ENCODE measurements at places on chromosomes 5 and 9.

GRCh38 chr5:150579462-150580400 is 60.7 kb upstream of the SYNPO start:
- DNase-seq = no peak

- no peak for DNase-seq
These were observed 269.4 kb upstream of the IRX1 start for GRCh38 chr5:3325972-3326840.

GRCh38 chr9:19049917-19050636 is 850 bp downstream of the RRAGA start:
- DNase-seq = no peak

GRCh38 chr9:124221676-124222075 is 36.1 kb upstream of the NEK6 start:
- DNase-seq = no peak

- no peak for DNase-seq
These were observed 87.0 kb downstream of the SPOCK1 start for GRCh38 chr5:137412136-137412535.

DNA sequence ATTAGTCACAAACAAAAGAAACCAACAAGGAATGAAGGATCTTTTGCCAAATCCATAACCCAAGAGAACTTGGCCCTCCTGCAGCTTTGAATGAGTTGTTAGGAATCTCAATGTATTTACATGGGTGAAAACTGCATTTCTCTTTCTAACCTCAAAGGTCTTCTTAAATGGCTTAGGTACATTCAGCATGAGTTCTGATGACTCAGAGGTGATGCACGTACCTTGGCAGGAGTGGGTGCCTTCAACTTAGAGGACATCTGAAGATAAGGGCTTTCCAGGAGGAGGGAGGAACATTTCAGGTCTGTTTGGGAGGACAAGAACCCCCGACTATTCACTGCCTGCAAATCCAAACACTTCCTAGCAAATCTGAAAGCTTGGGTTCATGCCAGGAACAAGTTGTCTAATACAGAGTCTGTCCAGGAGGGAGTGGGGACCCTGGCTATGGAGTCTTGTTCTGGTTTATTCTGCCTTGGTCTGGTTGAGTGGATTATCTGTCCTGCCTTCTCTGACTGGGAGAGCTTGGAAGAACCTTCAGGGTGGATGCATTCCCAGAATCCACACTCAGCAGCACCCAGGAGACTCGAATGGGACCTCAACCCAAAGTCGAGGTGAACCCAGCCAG is 65.7 kb downstream of the IRX2 start:
- no peak for DNase-seq

DNA sequence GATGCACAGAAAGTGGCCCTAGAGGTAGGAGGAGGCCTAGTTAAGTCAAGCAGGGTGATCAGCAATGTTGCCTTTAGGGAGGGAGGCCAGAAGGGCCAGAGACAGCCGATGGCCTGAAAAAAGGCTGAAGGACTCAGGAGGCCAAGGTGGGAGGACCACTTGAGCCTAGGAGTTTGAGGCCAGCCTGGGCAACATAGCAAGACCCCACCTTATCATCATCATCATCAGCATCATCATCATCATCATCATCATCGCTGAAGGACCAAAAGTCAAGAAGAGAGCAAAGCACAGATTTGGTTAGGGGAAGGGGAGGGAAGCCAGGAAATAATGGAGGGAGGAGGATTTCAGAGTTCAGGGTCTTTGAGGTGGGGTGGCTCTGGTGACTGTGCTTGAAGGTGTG is 74.3 kb downstream of the RALGPS1 start:
- no peak for DNase-seq

- DNase-seq = no peak
These were observed 97.6 kb upstream of the SPRY4 start for GRCh38 chr5:142422429-142422828.

DNA sequence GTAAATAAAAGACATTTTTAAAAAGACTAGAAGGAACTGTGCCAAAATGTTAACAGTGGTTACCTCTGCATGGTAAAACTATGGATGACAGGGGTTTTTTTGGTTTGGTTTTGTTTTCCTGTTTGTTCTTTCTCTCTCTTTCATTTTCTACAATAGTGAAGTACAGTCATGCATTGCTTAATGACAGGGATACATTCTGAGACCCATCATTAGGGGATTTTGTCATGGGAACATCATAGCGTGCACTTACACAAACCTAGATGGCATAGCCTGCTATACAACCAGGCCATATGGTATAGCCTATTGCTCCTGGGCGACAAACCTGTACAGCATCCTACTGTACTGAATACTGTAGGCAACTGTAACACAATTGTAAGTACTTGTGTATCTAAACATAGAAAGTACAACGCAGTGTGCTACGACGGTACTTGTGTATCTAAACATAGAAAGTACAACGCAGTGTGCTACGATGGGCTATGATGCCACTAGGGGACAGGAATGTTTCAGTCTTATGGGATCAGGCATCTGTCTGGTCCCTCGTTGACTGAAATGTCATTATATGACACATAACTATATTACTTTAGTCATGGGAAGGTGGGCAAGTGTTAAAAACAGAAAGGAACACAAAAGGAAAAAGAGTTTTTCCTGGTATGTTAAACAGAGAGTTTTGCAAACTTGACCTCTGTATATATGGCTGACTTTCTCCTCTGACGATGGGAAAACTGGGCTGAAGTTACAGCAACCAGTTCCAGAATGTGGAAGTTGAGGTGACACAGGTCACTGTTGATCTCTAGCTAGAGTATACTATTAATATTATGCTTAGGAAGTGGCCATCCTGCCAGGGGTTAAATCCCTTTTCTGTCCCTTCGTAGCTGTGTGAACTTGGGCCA is 7.4 kb upstream of the ADAM19 start:
- DNase-seq = no peak

- DNase-seq = no peak
These were observed 27.9 kb upstream of the ALDH1A1 start for GRCh38 chr9:72980600-72981265.

GRCh38 chr9:137702615-137703379 is 84.0 kb downstream of the EHMT1 start:
- DNase-seq = no peak

DNA sequence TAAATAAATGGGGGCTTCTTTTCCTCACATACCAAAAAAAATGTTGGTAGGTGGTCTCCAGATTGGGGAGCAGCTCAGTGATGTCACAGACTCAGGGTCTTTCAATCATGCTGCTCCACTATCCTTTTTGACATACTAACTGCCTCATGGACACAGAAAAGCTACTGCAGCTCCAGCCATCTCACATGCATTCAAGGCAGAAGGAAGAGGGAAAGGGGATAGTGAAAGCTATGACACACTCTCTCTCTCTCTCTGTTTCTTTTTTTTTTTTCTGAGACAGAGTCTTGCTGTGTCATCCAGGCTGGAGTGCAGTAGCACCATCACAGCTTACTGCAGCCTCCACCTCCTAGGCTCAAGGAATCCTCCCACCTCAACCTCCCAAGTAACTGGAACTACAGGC is 7.9 kb upstream of the ADGRD2 start:
- DNase-seq = no peak

DNA sequence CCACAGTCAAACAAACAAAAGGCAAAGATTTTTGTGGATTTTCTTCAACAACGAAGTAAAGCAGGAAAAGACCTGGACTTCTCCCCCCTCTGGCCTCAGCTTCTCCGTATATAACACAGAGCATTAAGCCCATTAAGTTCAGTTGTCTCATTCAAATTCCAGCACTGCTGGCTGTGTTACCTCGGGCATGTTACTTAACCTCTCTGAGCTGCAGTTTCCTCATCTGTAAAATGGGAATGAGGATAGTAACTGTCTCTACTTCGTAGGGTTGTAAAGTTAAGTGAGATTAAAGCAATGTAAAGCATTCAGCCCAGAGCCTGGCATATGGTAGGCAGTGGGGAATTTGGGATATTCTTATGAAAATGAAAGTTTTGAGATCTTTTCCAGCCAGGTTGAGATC is 92.7 kb upstream of the SMIM23 start:
- no peak for DNase-seq

GRCh38 chr5:111227801-111228200 is 3.6 kb downstream of the CAMK4 start:
- no peak for DNase-seq

DNA sequence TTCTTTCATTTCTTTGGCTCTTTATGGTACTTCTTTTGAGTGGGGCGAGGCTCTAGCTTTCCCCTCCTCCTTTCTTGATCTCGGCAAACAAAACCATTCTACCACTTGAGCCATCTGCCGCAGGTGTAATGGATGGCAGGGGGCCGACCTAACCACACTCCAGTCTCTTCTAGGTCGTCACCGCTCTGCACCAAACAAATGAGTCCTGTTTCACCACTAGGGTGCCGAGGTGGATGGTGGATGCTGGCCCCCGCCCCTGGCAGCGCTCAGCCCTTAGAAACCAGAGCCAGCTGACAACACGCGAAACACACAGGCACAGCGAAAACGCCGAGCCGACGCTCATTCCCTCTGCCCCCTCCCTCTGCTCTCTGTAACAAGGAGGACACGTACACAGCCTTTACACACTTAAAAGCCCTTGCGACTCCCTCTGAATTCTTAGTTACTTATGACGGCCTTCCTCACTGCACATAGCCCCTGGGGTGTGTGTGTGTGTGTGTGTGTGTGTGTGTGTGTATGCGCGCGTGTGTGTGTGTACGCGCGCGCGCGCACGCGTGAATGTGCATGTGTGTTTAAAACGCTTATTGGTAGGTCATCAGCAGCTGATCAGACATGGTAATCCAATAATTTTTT is 199.4 kb downstream of the MEF2C start:
- no peak for DNase-seq

All from ureter (tissue), 1 donor.